ENCODE measurements at places on chromosomes 7 and 10.

GRCh38 chr7:129095258-129095657, 40.3 kb upstream of the TNPO3 start:
- H3K27ac ChIP-seq = no peak overlapping the region
- no peaks in the 10 kb centered on the region for H3K36me3 ChIP-seq
- DNase-seq = no peak
- H3K4me3 ChIP-seq = no peak overlapping the region
- H3K27me3 ChIP-seq = peaks cover 10% of the 10 kb centered on the region

DNA sequence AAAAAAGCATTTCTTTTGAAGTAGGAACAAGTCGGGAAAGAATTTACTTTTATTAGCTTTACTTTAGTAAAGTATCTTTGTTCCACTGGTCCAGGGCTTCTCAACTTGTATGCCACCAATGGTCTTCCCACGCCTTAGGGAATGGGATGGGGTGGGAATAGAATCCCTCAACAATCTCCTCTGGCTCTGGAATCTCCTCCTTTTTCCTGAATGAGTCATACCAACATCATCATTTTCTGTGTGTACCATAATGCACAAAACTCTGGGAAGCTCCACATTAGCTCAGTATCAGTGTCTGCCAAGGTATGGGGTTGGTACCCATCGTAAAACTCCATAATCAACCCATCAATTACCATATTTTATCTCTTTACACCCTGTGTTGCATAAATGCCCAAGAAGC, 159.4 kb upstream of the BMPER start:
- peaks cover 6% of the 10 kb centered on the region for H3K27me3 ChIP-seq
- no peaks in the 10 kb centered on the region for H3K4me1 ChIP-seq
- H3K36me3 ChIP-seq = no peaks in the 10 kb centered on the region
- no peak overlapping the region for H3K27ac ChIP-seq
- DNase-seq = no peak

DNA sequence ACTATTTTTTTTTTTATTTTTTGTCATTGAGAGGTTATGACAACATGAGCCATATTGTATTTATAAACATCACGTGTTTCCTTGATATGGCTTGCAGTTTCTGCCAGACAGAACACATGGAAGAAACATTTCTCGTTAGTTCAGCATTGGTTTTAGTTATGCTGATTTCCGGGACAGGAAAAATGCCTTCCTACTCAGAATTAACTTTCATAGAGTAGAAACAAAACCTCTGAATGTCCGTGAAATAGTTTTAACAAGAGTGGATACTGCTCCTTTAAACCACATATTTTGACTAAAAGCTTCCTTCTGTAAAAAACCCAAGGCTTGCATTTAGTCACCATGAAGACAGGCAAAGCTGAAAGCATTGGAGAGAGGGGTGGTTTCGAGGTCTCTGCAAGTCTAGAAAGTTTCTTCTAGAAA, 240.4 kb downstream of the KIAA1217 start:
- H3K36me3 ChIP-seq = peaks cover 35% of the 10 kb centered on the region
- H3K4me1 ChIP-seq = peaks cover 29% of the 10 kb centered on the region
- peak overlapping the region; percentile 80 for H3K27ac ChIP-seq
- DNase-seq = no peak
- H3K4me3 ChIP-seq = no peak overlapping the region

- no peaks in the 10 kb centered on the region for H3K4me1 ChIP-seq
- H3K27ac ChIP-seq = no peak overlapping the region
- DNase-seq = no peak
- peaks cover 62% of the 10 kb centered on the region for H3K27me3 ChIP-seq
These were observed 99.2 kb downstream of the RAMP3 start for GRCh38 chr7:45256775-45257174.

GRCh38 chr10:14261336-14261735, 69.4 kb downstream of the FRMD4A start:
- DNase-seq = no peak
- no peaks in the 10 kb centered on the region for H3K36me3 ChIP-seq
- H3K27me3 ChIP-seq = peaks cover 19% of the 10 kb centered on the region
- H3K4me1 ChIP-seq = no peaks in the 10 kb centered on the region

Data from mesothelial cell of epicardium (in vitro differentiated cells).